ENCODE measurements at places on chromosomes 3 and 15.

- DNase-seq, result no peak
Measured at GRCh38 chr3:178205740-178206139, 330.5 kb upstream of the KCNMB2 start.

DNA sequence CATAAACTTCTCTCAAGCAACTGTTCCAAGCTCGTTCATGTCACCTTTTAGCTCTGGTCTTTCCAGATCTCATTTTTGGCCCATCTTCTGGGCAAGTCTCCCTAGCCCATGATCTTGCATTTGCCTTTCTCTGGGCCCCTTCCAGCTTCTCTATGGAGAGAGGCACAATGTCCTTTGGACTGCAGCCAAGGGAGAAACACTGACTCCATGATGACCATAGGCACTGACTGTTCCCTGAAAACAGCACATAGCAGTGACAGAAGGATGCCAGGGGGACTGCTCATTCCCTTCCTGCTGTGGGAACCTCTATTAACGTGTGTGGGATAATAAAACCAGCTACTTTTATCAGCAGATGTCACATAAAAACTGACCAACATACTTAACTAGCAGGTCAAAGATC, 60.3 kb downstream of the STRIT1 start:
- DNase-seq, result peak; percentile 85

- no peak for DNase-seq
Measured at GRCh38 chr3:117865338-117865737, 1155.8 kb downstream of the TUSC7 start.

DNA sequence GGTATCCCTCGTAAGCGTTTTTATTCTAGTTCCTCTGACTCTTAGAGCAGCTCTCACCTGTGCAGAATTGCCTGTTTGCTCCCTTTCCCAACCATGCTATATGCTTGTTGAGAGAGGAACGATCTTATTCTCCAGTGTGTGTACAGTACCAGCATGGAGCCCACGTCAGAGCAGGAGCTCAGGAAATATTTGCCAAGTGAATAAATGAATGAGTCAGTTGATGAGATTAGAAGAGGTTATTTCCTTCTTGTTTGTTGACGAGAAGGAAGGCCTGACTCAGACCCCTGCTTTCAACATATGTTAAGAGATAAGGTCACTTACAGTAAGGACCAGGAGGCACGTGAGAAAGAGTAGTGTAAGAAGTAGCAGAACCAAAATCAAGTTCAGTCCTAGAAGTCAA, 106.3 kb upstream of the ABHD17C start:
- DNase-seq, result peak; percentile 70

DNA sequence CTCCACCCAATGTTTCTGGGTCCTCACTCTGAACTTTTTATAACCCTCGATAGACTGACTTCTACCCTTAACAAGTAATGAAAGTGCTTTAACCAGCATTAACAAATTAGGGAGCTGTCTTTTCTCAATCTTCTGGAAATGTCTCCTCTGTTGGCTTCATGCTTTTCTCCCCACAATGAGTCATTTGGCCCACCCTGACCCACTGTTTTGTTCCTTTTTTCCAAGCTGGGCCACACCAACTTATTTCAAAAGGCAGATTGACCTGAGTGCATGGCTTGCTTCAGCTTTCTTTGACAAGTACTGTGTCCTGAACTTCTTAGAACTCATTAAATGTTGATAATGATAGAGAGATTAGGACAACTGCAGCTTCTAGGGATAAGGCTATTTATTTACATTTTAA, 199.6 kb upstream of the SEMA6D start:
- no peak for DNase-seq

- DNase-seq, result no peak
Measured at GRCh38 chr15:69088300-69088965, 72.0 kb upstream of the GLCE start.

DNA sequence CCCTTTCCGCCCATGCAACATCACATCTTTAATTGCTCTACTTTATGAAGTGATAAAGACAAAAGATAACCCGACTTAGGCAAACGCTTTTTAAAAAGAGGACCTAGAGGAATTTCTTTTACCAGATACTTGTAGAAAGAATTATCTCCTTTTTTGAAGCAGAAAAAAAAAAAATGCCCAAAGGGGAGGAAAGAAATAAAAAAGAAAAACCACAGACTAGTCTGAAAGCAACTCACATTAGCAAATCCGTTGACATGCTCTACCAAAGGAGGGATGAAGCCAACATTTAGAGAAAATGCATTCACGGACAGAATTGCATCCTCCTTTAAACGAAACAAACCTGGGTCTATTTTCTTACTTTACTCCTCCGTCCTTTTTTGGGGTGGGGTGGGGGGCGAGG, 213.6 kb downstream of the MEIS2 start:
- DNase-seq, result no peak

DNA sequence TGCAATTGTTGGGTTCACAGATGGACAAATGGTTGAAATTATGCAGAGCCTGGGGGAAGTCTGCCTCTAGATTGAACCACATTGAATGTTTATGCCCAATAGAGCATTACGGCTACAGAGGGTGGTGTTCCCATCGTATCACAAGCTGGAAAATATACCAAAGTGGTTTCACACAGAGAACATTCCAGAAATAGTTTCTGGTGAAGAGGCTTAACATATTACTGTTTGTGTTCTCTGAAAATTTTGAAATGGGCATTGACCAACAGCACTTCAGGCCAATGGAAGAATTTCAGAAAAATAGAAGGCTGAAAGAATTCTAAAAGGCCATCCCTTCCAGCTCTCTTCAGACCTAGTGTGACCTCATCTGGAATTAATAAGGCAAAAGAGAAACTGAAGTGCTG, 203.9 kb downstream of the NEK10 start:
- peak; percentile 82 for DNase-seq

GRCh38 chr3:129123314-129124060, 1.9 kb upstream of the RAB43 start:
- DNase-seq, result no peak

- no peak for DNase-seq
Measured at GRCh38 chr15:80041494-80042253, 17.8 kb upstream of the ZFAND6 start.

DNA sequence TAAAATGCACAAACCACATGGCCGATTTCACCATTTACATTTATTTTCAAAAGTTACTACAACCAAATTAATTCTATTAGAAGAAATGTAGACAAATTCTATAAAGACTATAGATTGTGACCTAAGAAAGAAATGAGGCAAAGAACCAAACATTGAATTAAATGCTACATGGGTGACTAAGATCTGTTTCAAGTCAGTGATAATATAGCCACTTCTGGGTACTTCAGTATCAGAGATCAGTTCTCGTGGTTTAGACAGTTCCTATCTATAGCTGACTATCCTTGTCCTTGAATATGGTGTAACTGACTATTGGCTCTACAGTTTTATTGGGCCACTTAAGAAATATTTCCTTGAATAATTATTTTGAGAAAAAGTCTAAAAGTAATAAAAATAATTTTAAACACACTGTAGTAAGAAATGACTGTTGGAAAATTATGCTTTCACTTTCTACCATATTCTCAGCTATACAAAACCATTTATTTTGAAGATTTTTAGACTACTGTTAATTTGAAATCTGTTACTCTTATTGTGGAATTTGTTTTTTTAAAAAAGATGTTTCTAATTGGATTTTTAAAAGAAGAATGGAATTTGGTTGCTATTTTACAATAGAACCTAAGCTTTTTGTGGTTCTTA, 14.1 kb downstream of the KCNMB3 start:
- DNase-seq, result no peak

DNA sequence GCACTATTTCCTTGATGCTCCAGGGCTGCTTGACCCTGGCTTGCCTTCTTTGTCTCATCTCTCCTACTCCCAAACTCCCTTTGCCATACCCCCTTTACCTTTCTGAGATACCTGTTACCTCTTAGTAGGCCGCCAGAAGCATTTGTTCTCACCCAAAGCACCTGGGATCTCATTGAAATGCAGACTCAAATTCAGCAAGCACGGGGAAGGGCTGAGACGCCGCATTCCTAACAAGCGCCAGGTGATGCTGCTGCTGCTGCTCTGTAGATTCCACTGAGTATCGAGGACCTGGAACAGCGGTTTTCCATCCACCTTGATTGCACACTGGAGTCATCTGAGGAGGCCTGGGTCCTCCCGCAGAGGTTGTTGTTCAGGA, 91.8 kb downstream of the TMEM266 start:
- DNase-seq, result peak; percentile 25

- peak; percentile 44 for DNase-seq
Measured at GRCh38 chr3:129688271-129688895, 81.9 kb upstream of the PLXND1 start.

DNA sequence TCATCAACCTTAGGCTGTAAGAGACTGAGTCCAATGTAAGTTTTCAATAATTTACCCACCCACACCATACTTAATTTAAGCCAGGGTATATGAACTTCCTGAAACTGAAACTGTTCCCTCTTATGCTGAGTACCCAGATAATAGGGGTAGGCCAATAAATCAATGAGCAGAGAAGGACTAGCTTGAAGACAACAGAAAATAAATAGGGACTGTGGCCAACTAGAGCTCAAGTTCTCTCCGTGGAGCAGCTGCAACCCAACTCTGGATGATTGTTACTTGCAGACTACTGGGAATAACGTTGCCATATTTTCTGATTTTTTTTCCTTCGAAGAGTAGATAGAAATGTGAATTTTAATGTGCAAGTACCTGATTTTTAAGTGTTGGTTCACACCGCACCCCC, 128.0 kb downstream of the ATG7 start:
- DNase-seq, result no peak

GRCh38 chr15:35858707-35859106, 312.7 kb upstream of the DPH6 start:
- DNase-seq, result peak; percentile 26

GRCh38 chr3:40192628-40193027, 116.9 kb upstream of the EIF1B start:
- no peak for DNase-seq

- DNase-seq, result no peak
Measured at GRCh38 chr15:22947101-22948000, 32.8 kb downstream of the CYFIP1 start.

DNA sequence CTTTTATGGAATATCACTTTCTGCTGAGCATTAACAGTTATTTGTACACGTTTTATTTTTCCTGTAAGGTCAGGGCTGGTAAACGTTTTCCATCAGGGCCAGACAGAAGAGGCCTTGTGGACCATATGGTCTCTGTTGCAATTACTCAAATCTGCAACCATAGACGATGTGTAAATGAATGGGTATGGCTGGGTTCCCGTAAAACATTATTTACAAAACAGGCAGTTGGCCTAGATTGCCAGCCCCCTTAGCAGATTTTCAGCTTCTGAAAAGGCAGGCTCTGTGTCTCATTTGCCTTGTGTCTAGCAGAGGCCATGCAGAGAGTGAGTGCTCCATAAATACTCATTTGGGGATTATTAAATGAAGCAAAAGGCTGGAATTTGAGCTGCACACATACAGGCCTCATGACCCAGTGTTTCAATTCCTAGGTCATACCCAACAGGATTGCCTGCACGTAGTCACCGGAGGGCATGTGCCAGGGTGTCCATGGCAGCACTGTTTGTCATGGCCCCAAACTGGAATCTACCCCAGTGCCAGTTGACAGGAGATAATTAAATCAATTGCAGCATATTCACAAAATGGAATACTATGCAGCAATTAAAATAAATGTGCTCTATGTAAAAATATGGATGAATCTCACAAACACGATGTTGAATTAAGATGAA, 51.3 kb downstream of the GPD1L start:
- no peak for DNase-seq

DNA sequence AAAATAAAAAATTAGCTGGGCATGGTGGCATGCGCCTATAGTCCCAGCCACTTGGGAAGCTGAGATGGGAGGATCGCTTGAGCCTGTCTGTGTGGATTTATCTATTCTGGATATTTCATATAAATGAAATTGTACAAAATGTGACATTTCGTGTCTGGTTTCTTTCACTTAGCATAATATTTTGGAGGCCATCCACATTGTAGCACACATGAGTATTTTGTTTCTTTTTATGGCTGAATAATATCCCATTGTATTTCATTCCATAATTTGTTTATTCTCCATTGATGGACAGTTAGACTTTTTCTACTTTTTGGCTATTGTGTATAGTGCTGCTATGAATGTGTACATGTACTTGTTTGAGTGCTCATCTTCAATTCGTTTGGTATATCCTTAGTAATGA, 52.9 kb upstream of the DYNC1LI1 start:
- no peak for DNase-seq

GRCh38 chr3:112116748-112117186, 16.3 kb downstream of the GCSAM start:
- DNase-seq, result no peak

DNA sequence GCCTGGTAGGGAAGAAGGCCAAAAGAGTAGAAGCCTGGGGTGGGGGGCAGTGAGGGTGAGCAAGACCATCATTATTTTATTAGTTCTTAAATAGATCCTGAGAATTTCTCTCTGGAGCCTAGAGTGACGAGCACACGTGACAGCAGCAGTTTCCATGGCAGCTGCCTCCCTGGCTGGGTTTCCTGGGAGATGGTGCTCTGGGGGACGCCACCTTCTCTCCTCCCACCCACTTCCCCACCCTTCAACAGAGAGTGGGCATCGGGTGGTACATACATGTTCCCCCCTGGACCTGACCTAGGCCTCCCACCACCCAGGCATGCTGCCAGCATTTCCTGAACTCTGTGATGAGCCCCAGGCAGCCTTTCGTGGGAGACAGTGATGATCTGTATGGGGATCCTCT, 12.9 kb downstream of the CELF6 start:
- no peak for DNase-seq

DNA sequence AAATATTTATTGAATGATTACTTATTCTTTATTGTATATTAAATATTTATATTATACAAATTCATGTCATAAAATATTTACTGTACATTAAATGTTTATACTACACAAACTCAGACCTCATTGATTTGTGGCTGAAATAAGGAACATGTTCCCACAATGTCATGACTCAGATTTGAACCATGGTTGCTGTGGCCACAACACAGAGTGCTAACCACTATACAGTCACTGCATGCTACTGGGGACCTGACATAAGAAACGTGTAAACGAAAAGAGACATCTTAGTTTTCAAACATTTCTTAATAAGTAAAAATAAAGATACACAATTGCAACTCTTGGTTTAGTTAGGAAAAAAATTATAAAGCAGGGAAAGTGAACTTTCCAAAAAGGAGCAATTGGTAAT, 99.1 kb upstream of the AGTR1 start:
- DNase-seq, result no peak

- peak; percentile 64 for DNase-seq
Measured at GRCh38 chr3:18444595-18445400, 19.7 kb upstream of the SATB1 start.
